Glomerular endothelial cell (primary cell): ENCODE measurements at places on chromosomes 7 and 10. TPM values are rescaled to one million over a fixed set of nuclear protein-coding genes. Genes with fewer than 3 reads are reported as not detected.

Gene SAP25
- total RNA-seq = 0.29 and 1.8 TPM in 2 replicates

Gene KAZALD1
- 0.12 TPM in 1 of 2 replicates, not detected in the other for total RNA-seq

Gene LOXL4
- total RNA-seq = 2.0 and 7.0 TPM in 2 replicates

DNA sequence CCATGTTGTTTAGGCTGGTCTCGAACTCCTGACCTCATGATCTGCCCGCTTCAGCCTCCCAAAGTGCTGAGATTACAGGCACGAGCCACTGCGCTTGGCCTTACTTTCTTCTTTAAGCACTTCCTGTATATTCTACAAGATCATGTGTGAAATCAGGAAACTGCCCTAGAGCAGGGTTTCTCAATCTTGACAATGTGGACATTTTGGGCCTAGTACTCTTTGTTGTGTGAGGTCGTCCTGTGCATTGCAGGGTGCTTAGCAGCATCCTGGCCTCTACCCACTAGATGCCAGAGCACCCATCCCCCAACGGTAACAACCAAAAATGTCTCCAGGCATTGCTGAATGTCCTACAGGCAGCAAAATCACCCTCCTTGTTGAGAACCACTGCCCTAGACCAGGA, 24.7 kb downstream of the RRP12 start:
- DNase-seq = no peak

GRCh38 chr7:15284396-15284795, 277.4 kb downstream of the AGMO start:
- no peak for DNase-seq

- DNase-seq = peak; percentile 56
Measured at GRCh38 chr10:11024596-11024995, 6.9 kb downstream of the CELF2 start.

GRCh38 chr7:131543298-131543697, 13.1 kb downstream of the PODXL start:
- DNase-seq = no peak

- no peak for DNase-seq
Measured at GRCh38 chr10:111525696-111526095, 448.9 kb downstream of the ADRA2A start.

DNA sequence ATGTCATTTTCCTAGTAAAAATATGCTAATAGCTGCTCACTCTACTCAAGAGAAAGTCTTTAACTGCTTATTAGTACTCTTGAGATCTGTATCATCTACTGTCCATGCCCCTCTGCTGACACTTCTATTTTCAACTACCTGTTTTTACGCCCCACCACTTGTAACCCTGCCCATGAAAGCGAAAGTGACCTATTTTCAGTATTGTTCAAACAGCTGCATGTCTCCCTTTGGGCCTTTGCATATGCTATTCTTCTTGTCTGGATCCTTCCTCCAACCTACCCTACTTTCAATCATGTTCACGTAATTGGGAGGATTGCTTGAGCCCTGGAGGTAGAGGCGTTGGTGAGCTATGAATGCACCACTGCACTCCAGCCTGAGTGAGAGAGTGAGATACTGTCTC, 1481.3 kb downstream of the GATA3 start:
- no peak for DNase-seq

DNA sequence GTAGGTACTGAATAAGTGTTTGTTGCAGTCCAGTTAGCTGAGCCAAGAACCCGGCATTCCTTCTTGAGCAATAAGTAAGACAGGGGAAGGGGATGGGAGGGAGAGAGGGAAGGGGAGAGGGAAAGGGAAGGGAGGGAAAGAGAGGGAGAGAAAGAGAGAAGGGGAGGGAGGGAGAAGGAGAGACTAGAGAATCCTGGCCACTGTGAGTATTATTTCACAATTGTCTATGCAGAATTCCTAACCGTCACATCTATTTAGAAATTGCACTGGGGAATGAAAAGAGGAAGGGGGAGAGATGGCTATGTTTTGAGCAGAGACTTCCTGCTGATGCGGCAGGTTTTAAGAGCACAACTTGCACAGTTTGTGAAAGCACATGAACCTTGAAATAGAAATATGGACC, 251.4 kb upstream of the ZMIZ1 start:
- no peak for DNase-seq

DNA sequence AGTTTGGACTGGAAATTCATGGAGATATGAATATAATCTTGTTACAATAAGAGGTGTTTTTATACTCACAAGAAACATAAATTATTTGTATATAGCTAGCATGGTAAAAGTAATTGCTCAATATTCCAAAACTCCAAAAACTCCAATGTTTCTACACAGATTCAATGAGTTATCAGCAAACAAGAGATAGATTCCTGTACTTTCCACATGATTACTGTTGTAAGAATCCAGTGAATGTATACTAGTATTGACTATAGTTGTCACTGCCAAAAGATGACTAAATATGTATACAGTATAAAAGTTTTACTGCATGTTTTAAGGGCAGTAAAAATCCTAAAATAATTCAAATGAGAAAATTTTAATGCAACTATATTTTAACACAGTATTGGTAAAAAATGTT, 10.7 kb downstream of the ATOH7 start:
- no peak for DNase-seq

DNA sequence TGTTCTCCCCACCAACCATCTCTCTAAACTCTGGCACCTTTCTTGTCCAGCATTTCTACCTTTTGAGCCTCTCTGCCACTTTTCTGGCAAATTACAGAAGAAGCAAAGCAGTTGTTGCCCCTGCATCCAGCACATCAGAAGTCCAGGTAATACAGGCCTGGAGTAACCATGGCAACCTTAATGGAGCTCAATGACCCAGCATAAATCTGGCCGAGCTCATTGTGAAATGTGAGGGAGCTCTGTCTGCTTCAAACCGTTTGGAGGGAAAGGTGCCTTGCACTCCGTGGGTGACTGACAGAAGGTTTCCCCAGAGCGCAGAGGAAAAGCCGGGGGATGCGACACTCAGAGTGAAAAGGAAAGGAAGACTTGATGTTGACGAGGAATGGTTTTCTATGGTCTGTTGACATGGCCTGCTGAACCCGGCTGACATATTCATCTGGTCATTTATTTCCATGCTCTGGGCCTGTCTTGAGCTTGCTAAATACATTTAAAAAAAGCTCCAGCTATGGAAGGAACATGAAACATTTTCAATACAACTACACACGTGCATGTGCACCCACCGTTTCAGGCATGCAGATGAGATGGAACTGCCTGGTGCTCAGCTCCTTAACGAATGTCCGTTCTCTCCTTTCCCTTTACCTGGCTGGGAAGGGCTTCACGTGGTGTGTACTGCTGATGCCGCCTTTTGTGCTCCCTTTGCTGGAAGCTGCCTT, 74.9 kb downstream of the ADRA2A start:
- DNase-seq = no peak

DNA sequence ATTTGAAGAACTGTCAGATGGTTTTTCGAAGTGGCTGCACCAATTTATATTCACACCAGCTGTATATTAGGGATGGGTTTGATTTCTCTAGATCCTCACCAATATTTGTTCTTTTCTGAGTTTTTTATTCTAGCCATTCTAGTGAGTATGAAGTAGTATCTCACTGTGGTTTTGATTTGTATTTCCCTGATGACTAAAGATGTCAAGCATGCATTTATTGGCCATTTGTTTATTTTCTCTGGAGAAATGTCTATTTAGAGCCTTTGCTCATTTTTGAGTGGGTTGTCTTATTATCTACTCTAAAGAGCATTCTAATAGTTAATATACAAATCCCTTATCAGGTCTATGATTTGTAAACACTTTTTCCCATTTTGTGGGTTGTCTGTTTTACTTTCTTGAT, 123.9 kb downstream of the PCLO start:
- DNase-seq = no peak

- no peak for DNase-seq
Measured at GRCh38 chr10:67978749-67979148, 94.3 kb downstream of the SIRT1 start.

GRCh38 chr7:13901577-13901976, 87.9 kb downstream of the ETV1 start:
- DNase-seq = no peak

DNA sequence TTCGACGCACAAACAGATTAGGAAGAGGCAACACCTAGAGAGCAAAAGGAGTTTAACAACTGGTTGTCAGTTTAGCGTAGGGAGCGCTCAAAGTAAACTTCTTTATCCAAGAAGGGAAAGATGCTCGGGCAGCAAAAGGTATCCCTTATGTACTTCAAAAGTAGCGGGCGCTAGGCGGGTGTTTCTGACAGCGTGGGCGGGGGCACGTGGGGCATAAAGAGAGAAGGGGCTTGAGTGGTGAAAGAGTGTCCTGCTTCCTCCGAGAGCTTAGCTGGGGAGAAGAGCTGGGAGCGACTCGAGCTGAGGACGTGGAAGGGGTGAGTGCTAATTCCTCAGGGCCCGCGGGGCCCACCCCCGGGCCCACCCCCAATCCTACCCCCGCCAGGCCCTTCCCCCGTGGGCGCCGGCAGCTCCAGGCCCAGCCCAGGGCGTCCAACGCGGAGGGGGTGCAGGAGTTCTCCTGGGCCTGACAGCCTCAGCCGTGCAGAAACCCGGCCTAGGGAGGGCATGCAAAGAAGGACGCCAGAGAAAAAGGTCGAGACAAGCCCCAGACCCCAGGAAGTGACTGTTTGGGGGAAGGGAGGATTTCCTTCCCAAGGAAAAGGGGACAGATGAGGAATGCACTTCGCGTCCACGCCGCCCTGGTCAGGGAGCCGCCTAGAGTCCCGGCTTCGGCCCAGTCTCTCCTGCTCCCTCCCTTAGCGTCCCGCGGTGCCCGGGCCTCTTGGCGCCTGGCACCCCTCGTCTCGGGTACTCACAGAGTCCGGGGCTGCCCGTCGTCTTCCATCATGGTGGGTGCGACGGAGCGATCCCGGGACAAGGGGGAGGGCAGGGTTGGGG, 868 bp downstream of the TIAL1 start:
- DNase-seq = no peak

DNA sequence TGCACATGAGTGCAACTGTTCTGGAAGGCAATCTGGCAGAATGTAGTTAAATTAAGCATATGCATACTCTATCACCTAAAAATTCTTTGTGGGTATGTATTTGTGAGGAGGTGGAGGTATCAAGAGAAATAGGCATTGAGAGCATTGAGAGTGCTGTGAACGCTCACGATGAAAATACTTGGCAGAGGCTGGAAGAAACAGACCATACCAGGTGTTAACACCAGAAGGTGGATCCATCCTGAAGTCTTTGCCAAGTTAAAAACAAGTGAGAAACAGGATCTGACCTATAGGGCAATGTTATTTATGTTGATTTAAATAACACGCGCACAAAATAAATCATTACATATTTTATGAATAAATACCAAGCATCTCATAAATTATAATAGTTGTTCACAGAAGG, 311.6 kb downstream of the PCLO start:
- DNase-seq = no peak

- peak; percentile 16 for DNase-seq
Measured at GRCh38 chr10:49592726-49593563, 17.2 kb upstream of the SLC18A3 start.
